ENCODE measurements at places on chromosomes 3 and 15.

DNA sequence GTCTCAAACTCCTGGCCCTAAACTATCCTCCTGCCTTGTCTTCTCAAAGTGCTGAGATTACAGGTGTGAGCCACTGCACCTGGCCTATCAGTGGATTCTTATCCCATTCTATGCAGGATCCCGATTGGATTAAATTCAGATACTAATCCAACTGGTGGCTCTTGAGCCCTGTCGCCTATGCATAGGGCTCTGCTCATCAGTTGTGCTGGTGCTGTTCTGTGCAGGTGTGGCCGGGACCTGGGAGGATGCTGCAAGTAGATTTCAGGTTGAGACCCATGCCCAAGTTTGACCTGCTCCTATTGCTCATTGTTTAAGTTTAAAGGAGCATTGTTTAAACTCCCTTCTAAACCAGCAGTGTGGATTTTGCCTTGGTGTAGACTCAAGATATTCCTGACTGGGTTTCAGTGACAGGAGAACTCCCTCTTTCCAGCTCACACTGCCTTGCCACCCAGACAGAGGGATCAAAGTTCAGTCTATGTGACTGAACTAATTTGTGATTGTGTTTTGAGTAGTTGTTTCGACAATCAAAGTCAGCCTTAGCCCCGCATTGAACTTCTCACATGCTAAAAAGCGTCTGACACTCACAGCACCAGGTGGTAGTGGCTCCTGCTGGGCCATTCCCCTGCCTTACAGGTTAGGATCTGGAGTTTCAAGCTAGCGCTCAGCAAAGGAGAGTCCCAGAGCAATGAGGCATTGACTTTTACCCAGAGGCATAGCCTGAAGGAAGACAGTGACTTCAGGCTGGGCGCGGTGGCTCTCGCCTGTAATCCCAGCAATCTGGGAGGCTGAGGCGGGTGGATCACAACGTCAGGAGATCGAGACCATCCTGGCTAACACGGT lies 45.0 kb upstream of the PIK3CB start:
- no peak for DNase-seq

DNA sequence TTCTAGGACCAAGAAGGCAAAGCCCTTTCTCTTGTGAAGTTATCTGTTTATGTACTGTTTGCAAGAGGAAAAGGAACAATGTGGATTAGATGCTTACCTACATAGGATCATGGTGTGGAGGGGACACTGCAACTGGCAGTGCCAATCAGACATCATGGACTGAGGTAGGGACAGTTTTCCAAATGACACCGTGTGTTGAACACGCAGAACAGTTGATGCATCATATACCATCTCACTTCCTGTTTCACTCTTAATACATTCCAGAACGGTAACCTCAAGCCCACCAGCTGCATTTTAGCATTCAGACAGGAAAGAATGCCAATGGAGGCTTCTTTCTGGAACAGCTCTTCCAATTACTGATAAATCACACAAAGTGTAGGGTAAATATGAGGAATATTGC lies 397.7 kb upstream of the LMCD1 start:
- DNase-seq: no peak

DNA sequence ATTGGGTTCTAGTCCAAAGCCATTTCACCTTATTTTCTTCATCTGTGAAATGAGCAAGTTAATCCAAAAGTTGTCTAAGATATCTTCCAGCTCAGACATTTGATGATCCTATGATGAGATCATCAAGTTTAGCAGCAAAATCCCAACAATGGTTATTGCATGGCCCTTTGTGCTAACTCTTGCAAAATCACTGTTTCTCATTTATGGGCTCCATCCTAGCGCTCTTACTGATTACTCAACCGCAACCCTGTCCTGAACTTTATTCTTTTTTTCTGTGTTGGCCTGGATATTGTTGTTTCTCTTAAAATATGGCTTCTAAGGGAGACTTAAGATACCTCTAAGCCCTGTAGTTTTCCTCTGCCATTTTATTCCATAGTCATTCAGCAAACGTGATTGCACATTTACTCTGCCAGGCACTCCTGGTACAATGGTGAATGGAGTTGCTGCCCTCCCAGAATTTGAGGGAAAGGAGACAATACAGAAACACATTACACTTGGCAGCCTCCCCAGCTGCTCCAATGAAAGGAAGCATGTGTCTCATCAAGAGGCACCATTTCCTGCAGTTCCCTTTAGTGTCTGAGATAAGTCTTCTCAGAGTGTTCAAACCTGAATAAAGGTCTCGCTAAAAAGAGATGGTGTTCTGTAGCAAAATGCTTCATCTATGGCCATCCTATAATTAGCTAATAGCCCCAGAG lies 4.4 kb downstream of the GXYLT2 start:
- peak; percentile 39 for DNase-seq

DNA sequence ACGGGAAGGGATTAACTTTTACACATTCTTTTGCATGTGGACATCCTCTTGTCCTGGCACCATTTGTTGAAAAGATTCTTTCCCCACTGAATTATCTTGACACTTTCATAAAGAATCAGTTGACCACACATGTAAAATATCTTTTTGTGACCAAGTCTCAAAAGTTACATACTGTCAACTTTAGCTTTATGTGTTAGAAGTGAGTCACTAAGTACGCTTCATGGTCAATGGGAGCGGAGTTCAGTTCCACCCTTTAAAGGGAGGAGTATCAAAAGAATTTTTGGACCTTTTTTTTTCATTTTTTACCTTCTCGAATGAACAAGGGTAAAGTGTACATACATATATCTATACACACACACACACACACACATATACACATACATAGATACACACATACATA lies 35.4 kb downstream of the MAPK6 start:
- no peak for DNase-seq

DNA sequence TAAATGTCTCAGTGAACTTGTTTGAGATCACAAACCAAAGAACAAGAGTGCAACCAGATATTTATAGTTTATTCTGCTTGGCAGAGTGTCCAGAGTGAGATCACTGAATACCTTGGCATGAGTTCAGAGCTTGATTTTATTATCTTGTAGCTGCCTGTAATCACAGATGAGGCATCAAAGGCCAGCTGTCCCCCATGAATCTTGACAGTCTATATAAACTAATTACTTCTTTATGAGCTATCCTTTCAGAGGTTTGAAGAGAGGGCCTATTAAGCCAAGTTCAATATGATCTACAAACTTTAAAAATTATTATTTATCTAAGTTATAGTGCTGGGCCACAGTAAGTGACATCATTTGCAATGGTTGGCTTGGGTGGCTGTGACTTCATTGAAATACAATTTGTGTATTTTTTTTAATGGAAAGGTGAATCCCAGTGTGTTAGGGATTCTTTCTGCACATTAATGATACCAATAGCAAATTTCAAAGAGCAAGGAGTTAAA lies 251.5 kb downstream of the CLSTN2 start:
- DNase-seq: no peak

DNA sequence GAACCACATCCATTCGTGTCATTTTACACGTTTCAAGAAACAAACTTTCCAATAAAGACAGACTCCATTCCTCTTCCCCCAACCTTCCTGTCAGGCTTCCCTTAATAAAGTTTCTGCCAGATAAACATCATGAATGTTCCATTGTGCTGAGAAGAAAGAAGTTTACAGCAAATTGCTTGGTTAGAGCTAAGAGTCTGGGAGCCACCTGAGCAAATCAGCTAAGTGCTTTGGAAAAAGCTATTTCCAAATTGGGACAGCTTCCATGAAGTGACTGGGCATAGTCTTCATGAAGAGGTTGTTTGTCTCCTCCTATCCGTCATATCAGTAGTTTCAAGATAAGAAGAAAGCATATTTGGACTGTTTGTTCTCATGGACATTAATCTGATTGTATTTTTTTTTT lies 77.0 kb downstream of the MAGI1 start:
- DNase-seq: no peak

GRCh38 chr15:42384597-42384996 lies 25.3 kb downstream of the CAPN3 start:
- no peak for DNase-seq

All from KBM-7 (cell line).